ENCODE measurements at places on chromosomes 1 and 21. TPM values are rescaled to one million over a fixed set of nuclear protein-coding genes. Genes with fewer than 3 reads are reported as not detected.

The WNT4 gene
- total RNA-seq = 0.12 TPM

The NUP133 gene
- 27.2 TPM for total RNA-seq

The TMOD4 gene
- not detected for total RNA-seq

The GSTM1 gene
- 0.35 TPM for total RNA-seq

The ARTN gene
- 0.52 TPM for total RNA-seq

The CELA3A gene
- not detected for total RNA-seq

The CCDC30 gene
- total RNA-seq = 1.2 TPM

The CHI3L2 gene
- total RNA-seq = 0.32 TPM

The ITLN1 gene
- not detected for total RNA-seq
